ENCODE measurements at places on chromosomes 1 and 21. TPM values are rescaled to one million over a fixed set of nuclear protein-coding genes. Genes with fewer than 3 reads are reported as not detected.
A peak's percentile ranks its signal among the peaks of the same experiment; 100 is the strongest.

GRCh38 chr1:41532206-41532975, 47.9 kb upstream of the EDN2 start:
- DNase-seq, result no peak

DNA sequence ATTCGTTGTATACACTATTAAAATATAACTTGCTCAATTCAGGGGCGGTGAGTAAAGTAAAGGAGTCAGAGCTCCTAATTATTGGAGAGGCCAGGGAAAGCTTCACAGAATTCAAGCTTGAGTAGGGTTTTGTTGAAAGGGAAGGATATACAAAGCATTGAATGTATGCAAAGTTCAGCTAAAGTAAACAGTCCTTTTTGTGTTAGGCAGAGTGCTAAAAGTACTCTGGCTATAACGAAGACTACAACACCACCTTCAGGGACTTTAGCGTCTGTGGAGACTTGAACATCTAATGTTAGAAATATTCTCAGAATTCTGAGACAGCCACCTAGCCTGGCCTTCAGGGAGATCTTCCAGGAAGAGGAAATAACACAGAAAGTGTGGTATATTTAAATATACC, 1.1 kb downstream of the FALEC start:
- no peak for DNase-seq

- DNase-seq, result peak; percentile 16
Observed at GRCh38 chr1:161131523-161132409, 701 bp downstream of the DEDD start.

DNA sequence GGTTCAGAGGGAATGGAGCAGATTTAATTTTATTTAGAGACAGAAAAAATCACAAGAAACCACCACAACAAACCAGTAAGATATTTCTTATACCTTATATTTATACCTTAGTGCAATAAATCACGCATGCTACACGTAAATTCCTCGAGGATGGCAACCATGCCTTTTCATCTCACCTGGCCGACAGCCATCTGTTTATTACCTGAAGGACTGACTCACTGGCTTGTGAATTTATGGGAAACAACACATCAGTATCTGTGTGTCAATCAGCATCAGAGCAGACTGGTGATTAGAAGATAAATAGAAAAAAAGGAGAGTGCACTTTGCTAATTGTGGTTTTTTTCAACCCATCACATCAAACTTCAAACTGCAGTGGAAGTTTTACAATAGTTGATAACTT, 58.4 kb downstream of the S1PR1 start:
- no peak for DNase-seq

DNA sequence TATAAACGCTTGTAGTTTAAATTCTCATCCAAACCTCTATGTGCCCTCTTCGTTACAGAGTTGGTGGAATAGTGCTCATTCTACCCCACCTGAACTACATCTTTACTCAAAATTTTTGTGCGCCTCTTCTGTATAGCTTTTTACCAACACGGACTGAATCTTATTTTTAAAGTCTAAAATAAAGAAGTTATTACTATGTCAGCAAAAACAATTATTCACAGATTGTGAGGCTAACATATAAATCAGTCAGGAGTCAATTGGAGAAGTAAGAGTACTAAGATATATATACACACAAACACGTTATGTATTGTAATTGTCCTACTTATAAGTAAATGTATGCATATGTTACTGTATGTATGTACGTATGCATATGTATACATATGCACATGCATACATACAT, 274.9 kb upstream of the ADGRL4 start:
- no peak for DNase-seq

DNA sequence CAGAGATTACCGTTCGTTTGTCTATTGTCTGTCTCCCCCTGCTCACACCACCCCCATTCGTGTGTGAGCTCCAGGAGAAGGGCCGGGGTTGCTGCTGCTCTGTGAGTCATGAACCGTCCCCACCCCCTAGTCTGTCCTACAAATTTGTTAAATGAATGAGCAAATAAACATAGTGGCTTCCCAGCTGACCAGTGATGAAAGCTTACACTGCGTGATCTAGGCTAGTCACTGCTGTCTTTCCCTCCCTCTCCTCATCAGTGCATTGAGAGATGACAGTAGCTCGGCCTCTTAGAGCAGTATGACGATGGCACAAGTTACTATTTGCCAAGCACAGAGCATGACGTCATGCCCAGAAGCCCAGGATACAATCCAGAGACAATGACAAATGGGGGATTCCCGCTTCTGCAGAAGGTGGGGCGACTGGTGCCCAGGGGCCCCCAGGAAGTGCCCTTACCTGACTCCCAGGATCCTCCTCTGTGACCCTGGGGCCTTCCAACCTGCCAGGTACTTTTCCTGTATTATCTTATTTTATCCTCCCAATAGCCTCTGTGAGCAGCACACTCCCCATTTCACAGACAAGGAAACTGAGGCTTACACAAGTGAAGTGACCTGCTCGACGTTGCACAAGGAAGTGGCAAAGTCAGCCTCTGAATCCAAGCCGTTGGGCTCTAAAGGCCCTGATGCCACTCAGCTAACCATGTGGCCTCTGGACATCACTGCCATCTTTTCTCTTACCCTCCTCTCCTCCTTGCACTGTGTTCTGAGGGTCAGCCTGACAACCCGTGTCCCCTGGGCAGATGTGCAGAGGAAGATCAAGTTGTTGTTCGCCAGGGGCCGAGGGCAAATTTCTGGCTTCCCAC, 8.6 kb upstream of the EPHA2 start:
- peak; percentile 96 for DNase-seq

DNA sequence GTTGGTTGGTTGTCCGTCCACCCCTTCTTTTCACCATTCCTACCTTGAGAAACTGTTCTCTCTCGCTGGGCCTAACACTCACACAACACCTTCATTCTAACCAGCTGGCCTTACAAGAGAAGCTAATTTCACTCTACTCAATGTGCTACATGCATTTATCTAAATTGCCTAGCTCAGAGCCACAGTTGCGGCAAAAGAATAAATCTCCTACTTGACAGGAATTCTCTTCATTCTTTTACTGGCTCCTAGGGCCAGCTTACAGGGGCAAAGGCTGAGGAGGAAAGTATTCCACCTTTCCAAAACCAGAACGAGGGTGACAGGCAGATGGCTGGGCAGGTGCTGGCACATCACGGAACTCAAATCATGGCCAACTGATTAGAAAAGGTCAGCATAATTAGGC, 6.5 kb downstream of the F3 start:
- DNase-seq, result no peak

DNA sequence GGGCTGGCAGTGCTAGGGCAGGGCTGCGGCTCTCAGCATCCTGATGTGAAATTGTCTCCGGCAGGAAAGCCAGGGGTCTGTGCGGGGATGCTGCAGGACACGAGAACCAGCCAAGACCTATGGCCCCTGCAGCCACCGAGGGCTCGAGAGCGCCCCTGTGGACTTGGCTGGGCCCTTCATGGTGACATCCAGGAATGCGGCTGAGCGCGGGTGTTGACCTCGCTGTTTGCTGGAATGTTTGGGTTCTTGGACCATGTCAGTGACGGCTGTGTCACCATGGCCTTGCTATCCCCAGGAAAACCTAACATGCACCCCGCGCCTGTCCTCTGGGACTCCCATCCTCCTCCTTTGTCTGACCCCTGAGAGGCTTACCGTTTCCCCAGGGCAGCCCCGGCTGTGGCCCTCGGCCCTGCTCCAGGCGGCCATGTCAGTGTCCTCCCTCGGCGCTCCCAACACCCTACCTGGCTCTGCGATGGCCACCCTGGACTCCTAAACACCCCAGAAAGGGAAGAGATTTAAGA, 14.3 kb upstream of the C1orf174 start:
- no peak for DNase-seq

GRCh38 chr1:61692155-61692800, 32.7 kb downstream of the TM2D1 start:
- peak; percentile 64 for DNase-seq

DNA sequence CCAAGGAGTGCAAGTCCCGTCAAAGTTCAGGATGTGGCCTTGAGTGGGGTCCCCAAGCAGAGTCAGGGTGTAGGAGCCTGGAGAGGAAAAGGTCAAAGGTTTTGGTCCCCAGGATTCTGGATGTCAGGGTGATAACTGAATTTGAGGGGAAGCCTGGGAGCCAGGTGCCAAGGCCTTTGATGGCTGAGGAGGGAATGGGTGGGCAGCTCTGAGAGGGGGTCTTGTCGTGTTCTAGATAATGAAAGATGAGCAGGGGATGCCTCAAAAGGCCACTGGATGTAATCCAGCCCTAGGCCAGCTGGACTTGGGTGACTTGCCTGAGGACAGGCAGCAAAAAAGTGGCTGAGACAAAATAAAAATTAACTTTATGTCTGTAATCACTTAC, 27.5 kb upstream of the KCNA2 start:
- DNase-seq, result no peak

GRCh38 chr1:91606546-91607078, 106.0 kb downstream of the CDC7 start:
- no peak for DNase-seq

GRCh38 chr1:151570819-151571218, 30.7 kb downstream of the TUFT1 start:
- DNase-seq, result no peak

DNA sequence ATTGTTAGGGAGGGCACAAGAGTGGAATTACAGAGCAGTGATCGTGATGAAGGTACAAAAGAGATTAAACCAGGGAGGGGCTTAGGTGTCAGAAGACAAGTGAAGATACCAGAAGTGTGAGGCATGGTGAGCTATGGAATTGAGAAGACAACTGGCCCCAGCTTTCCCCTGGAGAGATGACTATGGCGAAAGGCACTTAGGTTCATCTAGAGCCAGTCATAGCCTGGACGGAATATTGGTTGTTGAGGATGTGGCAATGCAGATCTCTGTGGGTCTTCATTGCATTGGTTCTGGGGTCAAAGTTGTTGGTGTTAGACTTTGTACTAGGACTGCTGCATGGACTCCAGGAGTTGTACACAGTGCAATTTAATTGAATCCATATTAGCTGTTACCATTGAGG, 115.7 kb downstream of the FASLG start:
- DNase-seq, result no peak

- no peak for DNase-seq
Observed at GRCh38 chr1:64886877-64887276, 79.5 kb downstream of the JAK1 start.

- DNase-seq, result no peak
Observed at GRCh38 chr21:25964926-25965325, 205.6 kb downstream of the APP start.

GRCh38 chr1:230375780-230376179, 50.4 kb downstream of the PGBD5 start:
- DNase-seq, result no peak

GRCh38 chr1:113416496-113416895, 26.2 kb downstream of the MAGI3 start:
- DNase-seq, result no peak

Gene TCHH
- total RNA-seq, result not detected

Gene TRIM17
- not detected for total RNA-seq

Gene OR2L2
- total RNA-seq, result not detected

Gene OLIG2
- 1.3 TPM for total RNA-seq

Gene PIGR
- not detected for total RNA-seq

Gene BSND
- not detected for total RNA-seq

Gene HPCAL4
- total RNA-seq, result 0.03 TPM
